ENCODE measurements at places on chromosomes 3 and 15.
A peak's percentile ranks its signal among the peaks of the same experiment; 100 is the strongest.

DNA sequence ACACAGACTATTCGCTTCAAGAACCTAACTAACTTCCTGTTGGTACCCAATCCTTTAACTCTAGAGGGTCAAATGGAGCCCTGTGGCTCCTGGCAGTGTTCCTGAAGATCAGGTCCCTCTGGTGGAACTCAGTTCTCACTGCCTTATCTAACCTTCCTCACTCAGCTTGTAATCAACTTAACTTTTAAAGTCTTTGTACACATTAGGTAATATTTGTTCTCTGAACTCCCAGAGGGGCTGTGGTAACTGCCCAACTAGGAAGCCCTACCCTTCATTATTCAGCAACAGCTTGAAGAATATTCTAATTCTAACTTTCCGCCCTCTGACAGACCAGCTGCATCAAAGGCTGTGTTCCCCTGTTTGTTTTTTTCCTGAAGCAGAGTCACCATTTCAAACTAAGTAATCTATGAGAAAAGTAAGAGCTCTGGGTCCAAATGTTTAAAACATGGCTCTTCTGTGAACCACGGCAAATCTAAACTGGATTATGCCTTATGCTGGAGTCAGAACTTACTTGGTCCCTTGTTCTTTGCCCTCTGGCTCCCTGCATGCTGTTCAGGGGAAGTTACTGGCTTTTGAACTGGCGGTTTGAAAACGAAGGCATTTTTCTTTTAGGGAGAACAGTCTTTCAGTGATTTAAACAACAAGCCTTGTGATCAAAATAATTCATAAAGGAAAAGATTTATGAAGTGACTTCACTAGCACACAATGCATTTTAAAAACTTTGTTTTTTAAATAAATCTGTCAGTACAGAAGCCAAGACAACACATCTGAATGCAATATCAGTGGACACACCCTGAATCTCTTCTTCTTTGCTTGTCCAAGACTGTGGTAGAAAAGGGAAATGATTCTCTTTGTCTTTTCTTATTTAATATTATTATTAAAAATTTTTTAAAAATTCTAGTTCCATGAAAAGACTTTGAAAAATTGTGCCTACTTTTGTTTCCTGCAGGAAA is 365.6 kb downstream of the TIGIT start:
- DNase-seq: no peak

GRCh38 chr3:24142127-24142526 is 197.0 kb downstream of the NR1D2 start:
- no peak for DNase-seq

- DNase-seq: no peak
These were observed 9.1 kb downstream of the RPUSD3 start for GRCh38 chr3:9834520-9835380.

DNA sequence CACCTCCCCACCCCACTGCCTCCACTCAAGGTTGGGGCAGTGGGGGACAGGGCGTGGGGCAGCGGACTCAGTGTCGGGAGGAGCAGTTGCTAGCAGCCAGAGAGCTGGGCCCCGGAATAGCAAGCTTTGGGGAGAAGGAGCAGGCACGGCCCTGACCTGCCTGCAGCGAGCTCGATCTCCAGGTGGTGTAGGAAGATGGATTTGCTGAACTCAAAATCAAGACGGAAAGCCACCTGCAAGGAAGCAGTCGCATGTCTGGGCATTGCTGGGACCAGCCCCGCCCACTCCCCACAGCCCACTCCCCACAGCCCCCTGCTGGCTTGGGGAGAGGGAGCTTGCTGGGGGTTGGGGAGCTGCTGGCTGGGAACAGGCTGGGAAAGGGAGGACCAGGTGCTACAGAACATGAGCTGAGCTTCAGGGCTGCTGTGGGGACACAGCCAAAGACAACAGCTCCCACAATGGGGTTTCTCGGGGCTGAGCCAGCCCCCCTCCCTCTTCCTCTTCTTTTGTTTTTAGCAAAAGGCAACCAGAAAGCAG is 38.0 kb downstream of the FEM1B start:
- no peak for DNase-seq

GRCh38 chr3:168165390-168166269 is 69.9 kb upstream of the GOLIM4 start:
- DNase-seq: peak; percentile 46

- no peak for DNase-seq
These were observed 1045.9 kb downstream of the MCTP2 start for GRCh38 chr15:95277266-95277665.

DNA sequence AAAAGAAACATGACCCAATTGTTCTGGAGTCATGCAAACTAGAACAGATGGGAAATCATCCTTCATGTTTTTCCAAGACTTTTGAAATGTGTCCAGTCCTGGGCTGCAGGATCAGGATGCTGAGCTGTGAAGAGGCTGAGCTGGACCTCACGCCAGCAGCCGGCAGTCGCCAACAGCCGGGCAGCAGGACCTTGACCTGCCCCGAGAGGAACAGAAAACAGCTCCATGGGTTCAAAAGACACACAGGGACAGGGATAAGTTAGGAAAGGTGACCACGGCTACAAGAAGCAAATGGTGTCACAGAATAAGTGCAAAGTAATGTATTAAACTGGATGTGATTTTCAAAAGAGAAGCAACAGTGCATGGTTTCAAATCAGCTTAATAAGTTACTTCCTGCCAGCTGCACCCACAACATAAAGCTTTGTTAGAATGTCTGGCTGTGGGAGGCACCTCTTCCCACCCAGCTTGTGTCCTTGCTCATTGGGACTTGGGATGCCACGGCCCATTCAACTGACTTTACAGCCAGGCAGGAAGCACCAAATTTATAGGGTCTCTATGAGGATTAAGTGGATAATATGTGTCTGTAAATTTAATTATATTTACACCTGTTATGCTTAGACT is 266.4 kb downstream of the GABRG3 start:
- DNase-seq: no peak

- DNase-seq: no peak
These were observed 249.9 kb upstream of the LRTM1 start for GRCh38 chr3:55177749-55178148.

GRCh38 chr3:5750874-5751640 is 563.5 kb downstream of the EDEM1 start:
- no peak for DNase-seq

DNA sequence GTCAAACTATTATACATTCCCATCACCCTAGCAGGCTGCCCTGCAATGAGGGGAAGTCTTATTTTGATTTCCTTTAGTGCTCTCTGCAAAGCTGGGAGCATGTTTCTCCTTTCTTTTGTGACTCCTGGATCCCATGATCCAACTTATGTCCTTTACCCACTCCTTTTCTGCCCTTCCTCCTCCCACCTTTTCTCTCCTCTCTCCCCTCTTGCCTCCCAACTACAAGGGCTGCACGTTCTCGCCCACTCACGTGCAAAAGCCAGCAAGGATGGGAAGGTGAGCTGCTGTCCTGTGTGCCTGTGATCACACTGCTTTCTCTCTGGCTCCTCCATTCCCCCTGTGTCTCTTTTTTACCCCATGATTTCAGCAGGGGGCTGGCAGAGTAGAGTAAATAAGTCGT is 6.1 kb downstream of the VIPR1 start:
- no peak for DNase-seq

- DNase-seq: no peak
These were observed 928.1 kb downstream of the TUSC7 start for GRCh38 chr3:117637666-117638065.

- DNase-seq: no peak
These were observed 178.7 kb upstream of the DPH6 start for GRCh38 chr15:35724626-35725025.

DNA sequence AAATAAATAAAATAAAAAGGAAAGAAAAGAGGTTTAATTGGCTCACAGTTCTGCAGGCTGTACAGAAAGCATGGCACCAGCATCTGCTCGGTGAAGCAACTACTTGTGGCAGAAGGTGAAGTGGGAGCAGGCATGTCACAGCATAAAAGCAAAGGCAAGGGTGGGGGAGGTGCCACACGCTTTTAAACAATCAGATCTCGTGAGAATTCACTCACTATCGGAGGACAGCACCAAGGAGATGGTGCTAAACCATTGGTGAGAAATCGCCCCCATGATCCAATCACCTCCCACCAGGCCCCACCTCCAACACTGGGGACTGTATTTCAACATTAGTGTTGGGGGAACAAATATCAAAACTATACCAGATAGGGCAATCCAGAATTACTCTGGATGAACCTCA is 15.3 kb downstream of the SCG3 start:
- DNase-seq: no peak

DNA sequence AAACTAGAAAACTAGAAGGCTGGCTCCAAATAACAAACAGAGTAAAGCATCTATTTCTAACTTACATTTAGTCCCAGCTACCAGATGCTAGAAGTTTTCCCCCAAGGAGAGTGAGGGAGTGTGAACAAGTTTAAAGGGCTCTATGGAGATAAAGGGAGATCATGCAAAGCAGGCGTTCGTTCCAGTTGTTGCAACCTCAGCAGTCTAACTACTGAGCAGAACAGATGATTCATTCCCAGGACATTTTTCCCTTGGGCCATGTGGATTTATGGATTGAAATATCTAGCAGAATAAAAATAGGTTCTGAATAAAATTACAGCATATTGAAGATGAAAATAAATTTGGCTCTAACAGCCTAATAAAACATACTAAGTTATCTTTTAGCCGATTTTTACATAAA is 154.8 kb upstream of the TTC14 start:
- no peak for DNase-seq

DNA sequence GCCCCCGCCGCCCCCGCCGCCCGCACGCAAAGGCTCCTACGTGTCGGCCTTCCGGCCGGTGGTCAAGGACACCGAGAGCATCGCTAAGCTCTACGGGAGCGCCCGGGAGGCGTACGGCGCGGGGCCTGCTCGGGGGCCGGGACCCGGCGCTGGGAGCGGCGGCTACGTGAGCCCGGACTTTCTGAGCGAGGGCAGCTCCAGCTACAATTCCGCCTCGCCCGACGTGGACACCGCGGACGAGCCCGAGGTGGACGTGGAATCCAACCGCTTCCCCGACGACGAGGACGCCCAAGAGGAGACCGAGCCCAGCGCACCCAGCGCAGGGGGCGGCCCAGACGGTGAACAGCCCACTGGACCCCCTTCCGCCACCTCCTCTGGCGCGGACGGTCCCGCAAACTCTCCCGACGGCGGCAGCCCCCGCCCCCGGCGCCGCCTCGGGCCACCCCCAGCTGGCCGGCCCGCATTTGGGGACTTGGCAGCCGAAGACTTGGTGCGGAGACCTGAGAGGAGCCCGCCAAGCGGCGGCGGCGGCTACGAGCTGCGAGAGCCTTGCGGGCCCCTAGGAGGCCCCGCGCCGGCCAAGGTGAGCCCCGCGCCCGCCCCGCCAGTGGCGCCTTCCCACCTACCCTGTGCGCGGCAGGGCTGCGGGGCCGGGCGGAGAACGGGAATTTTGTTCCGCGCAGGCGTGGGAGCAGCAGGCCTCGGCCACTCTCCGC is 2.4 kb downstream of the SKOR1 start:
- no peak for DNase-seq

- DNase-seq: no peak
These were observed 19.7 kb downstream of the FOXP1 start for GRCh38 chr3:71563827-71564226.

- no peak for DNase-seq
These were observed 22.4 kb downstream of the PAQR5 start for GRCh38 chr15:69320977-69321554.

DNA sequence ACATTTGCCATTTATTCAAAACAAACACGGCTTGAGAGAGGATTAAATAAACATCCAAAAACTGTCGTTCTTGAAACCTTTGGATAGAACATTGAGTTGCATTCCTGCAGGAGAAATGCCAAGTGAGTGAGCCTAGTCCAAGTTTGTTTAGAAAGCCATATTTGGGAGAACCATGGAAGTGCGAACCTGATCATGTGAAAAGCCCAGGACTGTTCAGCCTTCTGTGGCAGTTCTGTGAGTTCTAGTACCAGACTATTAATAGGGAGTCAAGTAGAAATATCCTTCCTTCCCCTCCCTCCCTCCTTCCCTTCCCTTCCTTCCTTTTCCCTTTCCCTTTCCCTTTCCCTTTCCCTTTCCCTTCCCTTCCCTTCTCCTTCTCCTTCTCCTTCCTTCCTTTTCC is 470.4 kb downstream of the LPP start:
- no peak for DNase-seq

GRCh38 chr3:138059261-138059660 is 49.3 kb downstream of the CLDN18 start:
- DNase-seq: no peak

DNA sequence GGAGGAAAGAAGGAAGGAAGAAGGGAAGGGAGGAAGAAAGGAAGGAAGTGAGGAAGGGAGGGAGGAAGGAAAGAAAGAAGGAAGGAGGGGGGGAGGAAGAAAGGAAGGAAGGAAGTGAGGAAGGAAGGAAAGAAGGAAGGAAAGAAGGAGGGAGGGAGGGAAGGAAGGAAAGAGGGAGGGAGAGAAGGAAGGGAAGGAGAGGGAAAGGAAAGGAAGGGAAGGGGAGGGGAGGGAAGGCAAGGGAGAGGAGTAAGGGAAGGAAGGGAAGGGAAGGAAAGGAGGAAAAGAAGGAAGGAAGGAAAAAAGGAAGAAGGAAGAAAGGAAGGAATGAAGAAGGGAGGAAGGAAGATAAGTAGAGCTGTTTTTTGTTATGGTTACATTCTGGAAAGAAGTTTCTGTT is 141.2 kb downstream of the LRRC3B start:
- no peak for DNase-seq

- no peak for DNase-seq
These were observed 137.4 kb downstream of the MBNL1 start for GRCh38 chr3:152405915-152406802.

DNA sequence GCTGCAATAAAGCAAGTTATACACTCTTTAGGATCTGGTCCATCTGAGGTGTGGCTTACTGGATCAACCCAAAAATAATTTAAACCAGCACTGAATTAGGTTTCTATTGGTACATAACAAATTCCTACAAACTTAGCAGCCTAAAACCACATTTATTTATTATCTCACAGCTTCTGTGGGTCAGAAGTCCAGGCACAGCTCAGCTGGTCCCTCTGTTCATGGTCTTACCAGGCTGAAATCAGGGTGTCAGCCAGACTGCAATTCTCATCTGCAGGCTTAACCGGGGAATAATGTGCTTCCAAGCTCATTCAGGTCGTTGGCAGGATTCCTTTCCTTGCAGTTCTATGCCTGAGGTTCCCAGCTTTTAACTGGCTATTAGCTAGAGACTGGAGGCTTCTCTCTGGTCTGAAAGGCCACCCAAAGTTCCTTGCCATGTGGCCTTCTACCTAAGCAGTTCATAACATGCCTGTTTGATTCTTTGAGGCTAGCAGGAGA is 477.4 kb upstream of the WNT5A start:
- DNase-seq: no peak

All from activated naive CD8-positive, alpha-beta T cell treated with anti-CD3 and anti-CD28 coated beads, Interleukin-2, amount 50 U/mL, for 24 hours (primary cell).